Hematopoietic multipotent progenitor cell treated with erythropoietin and hydrocortisone succinate and interleukin-3 and kit ligand, for 15 days (in vitro differentiated cells): ENCODE measurements at places on chromosomes 3 and 15.

- DNase-seq: no peak
Observed at GRCh38 chr3:196754091-196754981, 14.7 kb downstream of the PAK2 start.

DNA sequence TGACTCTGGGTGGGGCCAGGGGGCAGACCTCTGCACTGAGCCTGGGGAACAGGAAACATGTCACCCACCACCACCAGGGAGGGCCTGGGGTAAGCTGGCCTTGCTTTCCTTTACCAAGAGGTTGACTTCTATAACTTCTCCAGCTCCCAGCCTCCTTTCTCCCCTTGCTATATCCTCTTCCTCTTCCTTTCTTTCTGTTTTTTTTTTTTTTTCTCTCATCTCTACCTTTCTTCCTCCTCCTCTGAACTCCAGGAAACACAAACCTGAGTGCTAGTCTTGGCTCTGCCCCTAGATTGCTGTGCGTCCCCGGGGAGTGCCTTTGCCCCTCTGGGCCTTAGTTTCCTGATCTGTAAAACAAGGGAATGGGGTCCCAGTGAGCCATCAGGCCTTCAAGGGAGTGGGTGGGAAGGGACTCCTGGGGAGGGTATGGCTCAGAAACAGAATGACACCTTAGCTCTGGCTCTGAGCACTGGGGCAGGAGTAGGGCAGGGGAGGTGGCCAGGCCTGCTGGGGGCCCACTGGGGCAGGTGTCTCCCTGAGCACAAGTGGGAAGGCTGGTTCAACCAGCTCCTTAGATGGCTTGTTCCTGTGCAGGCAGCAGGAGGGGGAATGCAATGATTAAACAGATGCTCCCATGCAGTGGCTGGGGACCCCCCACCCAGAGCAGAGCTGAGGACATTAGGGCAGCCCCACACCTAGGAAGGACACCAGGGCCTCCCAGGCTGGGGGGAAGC lies 4.3 kb downstream of the SNX33 start:
- DNase-seq: no peak

- no peak for DNase-seq
Observed at GRCh38 chr3:126424039-126424717, 29.5 kb downstream of the CFAP100 start.

DNA sequence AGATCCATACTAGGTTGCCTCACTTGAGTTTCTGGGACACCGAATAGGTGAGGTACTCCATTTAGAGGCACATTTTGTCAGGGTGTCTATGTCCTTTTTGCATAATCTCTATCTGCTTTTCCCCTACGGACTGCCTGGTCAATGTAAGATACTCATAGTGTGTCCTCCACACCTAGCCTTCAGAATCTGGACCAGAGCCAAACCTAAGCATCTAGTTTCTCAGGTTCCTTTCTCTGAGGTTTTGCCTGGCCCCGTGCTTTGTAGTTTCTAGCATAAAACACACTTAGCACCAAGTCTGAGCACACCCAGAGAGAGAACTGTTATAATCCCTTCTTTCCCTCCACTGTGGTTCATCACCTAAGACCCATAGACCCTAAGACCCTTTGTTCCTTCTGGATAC lies 105.9 kb upstream of the MLF1 start:
- no peak for DNase-seq

DNA sequence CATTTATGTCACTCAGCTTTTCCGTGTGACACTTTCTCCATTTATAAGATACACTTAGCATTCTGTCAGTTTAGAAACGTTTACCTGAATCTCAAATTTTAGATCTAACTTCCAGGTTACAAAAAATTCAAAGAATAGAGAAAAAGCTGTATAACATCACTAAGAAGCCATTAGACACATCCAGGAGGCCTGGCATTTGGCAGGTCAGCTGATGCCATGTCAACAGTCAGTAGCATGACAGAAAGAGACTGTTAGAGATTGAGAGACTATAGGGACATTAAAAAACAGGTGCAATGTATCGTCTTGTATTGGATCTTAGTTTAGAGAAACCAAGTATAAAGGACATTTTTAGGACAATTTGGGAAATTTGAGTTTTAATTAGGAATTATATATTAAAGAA lies 53.4 kb upstream of the ATOSA start:
- no peak for DNase-seq

DNA sequence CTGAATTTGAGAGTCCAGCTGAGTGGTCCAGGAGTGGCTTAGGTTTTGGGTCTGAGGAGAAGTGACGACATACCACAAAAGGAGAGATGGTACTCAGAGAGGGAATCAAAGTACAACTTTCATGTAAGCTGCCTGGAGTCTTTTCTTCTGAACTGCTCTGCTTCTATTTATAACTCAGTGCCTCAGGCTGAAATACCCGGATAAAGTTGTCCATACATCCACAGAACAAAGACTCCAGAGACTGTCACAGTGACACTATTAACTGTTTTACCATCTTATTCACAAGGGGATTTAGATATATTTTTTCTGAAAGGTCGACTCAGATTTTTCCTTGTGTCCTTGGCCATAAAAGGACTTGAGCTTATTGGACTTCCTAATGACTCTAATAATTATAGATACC lies 264.3 kb upstream of the DNAJC19 start:
- DNase-seq: no peak

GRCh38 chr15:49706805-49707204 lies 86.0 kb downstream of the DTWD1 start:
- DNase-seq: no peak

DNA sequence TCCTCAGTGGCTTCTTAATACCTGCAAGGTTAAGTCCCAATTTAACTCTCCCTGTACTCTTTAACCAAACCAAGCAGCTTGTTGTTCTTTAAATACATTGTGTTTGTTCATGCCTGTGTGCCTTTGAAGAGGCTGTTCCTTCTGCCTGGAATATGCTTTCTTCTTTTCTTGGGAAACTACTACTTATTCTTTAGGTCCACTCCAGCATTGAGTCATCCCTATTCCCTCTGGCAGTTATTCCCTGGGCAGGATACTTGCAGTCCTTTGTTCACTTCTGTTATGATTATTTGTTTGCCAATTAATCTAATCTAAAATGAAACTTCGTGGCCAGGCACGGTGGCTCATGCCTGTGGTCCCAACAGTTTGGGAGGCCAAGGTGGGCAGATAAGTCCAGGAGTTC lies 139.3 kb downstream of the ZNF609 start:
- no peak for DNase-seq

DNA sequence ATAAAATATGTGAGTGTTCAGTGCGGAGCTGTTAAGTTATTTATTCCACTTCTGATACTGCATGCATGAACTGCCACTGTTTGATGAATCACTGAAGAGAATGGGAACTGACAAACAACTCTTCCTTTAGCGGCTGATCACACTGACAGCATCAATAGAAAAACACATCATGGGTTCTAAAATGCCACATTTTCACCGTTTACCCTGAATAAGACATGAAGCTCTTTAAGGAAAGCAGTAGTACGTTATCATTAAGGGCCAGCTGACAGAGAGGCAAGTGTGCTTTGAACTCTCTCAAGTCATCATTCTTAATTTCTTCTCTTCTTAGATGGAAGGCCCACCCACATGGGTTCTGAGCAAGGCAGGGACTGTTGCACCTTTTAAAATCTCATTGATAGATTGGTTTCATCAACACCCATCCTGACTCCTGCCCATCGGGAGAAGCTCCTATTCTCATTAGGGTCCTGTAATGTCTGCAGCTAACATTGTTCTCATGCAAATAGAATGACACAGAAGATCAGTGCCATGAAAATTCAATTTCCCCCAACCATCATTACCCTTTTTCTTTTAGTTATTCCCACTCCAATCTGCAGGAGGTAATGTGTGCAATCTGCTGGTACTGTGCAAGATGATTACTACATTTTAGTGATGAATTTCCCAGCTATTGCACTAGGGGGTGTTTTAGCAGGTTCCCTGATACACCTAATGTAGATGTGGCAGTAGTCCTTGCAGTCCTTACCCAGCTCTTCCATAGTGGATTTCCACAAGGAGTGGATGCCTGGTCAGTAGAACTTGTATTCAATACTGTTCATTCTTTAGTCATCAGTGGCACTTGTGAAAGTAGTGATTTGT lies 119.1 kb downstream of the ROBO2 start:
- no peak for DNase-seq

- no peak for DNase-seq
Observed at GRCh38 chr3:29348316-29348715, 67.4 kb downstream of the RBMS3 start.

DNA sequence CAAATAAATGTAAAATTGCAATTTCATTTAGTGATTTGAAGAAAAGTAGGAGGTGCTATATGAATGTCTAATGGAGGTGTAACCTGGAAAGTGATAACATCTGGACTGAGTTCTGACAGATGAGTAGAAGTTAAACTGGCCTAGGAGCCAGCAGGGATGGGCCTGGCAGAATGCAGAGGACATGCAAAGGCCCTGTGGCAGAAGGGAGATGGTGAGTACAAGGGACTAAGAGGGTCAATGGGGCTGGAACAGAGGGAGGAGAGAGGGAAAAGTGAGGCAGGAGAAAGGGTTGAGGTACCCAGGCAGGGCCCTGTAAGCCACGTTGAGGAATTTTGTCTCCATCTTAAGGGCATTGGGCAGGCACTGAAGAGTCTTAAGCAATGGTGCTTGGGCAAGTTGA lies 3.4 kb upstream of the PPP1R14D start:
- DNase-seq: no peak

GRCh38 chr3:142888481-142889211 lies at the start of gene PCOLCE2:
PCOLCE2 (minus strand) TSS chr3:142889083; CDS start chr3:142888896, 187 bp downstream.
- no peak for DNase-seq

DNA sequence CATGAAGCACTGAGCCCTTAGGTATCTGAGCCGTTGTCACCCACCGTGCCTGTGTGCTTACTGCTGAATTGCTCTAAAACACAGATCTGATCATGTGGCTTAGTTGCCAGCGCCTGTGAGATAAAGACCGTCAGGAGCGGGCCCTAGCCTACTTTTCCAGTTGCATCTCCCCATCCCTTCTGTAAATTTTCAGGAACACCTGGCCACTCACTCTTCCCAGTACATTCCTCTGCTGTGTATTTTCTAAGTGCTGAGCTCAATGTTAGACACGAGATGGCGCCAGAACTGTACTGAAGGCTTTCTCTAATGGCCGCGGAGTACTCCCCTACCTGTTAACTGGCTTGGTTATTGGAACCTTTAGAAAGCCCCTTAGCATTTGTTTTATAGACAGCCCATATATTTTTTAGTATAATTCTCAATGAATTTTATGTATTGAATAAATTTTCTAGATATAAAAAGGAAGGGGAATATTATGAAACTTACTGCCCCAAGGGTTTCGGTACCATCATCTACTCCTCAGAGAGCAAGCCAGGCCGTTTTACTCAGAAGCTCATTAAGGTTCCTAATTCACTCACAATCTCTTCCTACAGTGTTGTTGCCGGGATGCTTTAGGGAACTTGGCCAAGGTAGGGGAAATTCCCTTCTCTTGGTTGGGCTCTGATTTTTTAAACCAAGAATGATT lies 16.7 kb upstream of the WNT7A start:
- DNase-seq: peak; percentile 58

DNA sequence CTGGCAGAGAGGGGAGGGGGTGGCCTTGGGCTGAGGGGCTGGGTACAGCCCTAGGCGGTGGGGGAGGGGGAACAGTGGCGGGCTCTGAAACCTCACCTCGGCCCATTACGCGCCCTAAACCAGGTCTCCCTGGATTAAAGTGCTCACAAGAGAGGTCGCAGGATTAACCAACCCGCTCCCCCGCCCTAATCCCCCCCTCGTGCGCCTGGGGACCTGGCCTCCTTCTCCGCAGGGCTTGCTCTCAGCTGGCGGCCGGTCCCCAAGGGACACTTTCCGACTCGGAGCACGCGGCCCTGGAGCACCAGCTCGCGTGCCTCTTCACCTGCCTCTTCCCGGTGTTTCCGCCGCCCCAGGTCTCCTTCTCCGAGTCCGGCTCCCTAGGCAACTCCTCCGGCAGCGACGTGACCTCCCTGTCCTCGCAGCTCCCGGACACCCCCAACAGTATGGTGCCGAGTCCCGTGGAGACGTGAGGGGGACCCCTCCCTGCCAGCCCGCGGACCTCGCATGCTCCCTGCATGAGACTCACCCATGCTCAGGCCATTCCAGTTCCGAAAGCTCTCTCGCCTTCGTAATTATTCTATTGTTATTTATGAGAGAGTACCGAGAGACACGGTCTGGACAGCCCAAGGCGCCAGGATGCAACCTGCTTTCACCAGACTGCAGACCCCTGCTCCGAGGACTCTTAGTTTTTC lies 4.9 kb downstream of the ISL2 start:
- no peak for DNase-seq

DNA sequence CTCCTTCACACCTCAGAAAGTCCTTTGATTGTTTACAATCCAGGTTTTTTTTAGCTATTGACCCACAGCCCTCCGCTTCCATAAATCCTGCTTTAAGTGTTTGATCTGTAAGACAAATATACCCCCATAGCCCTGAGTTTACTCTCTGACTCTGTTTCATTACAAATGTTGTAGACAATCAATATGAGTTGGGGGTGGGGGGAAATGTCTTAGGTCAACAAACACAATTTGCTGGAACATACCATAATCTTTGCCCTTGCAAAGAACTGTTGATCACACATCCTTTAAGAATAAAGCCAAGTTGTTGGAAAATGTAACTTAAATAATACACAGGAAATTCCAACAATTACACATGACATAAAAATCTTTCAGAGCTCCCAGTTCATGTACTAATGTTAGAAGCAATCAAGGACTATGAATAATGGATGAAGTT lies 301.8 kb upstream of the SEMA6D start:
- no peak for DNase-seq

DNA sequence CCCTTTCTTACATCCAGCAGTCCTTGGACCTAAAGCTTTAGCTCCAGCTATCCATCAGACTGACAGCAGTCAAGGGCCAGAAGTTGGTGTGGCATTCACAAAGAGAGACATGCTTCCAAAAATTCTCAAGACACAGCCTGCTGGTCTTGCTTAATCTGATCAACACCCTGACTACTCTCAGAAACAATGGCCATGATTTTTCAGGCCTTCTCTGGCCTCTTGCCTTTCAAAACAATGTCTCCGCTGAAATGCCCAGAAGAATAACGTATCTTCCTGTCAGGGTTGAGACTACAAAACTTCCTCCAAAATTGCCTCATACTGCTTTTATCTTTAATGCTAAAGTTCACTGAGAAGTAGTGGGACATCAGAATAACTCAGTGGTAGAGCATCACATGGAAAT lies 205.4 kb upstream of the SETMAR start:
- no peak for DNase-seq

- no peak for DNase-seq
Observed at GRCh38 chr3:195757827-195758226, 37.0 kb downstream of the MUC20 start.

DNA sequence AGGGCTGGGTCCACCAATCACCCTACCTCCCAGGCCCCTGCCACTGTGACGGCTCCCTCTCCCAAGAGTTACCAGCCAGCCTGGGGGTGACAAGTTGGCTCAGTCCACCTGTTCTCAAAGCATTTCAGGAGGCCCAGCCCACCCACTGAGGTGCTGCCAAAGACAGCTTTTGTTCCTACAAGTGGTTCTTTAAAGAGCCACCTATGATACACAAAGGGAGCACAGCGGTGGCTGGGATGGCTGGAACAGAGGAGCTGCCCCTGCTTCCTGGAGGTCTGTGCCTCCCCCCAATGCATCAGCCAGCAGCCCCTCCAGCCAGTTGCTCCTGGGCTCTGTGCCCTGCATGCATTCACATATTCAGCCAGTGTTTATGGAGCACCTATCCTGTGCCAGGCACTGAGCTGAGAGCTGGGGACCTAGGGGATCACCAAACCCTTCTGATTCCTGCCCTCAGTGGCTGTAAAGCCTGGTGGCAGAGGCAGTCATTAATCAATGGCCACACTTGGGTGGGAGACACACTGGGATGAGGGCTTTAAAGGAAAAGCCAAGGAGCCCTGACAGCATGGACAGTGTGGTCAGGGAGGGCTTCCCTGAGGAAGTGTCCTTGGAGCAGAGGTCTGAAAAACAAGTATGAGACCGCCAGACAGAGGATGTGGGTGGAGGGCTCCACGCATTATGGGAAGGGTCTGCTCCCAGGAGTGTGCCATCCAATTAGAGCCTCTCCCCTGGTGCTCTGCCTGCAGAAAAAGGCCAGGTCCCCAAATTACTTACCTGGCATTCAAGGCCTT lies 107.1 kb upstream of the LINGO1 start:
- no peak for DNase-seq
